Daoy (cell line): ENCODE measurements at places on chromosomes 12 and 14.

DNA sequence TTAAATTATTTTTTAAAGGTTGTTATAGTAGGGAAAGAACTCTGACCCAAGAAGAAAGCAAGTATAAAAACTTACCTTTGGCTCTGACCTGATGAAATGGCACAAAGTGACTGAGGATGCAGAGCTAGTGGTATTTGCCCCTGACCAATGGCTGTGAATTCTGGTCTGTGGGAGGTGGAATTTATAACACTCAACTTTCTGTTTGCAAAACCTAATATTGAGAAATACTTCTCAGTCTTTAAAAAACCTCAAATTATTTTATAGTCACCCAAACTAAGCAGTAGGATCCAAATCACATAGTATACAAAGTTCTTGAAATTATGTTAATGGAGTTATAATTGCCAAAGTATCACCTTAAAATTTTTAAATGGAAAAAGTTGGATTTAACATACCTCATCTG lies at the start of gene EPYC:
Gene EPYC, minus strand, starts transcription at position 101 of the 400 bp plus-strand sequence. CDS start 2,407 bp downstream, outside the sequence.
- no peak for DNase-seq

GRCh38 chr12:116982791-116983411 lies 72.2 kb downstream of the FBXW8 start:
- no peak for DNase-seq

- no peak for DNase-seq
Measured at GRCh38 chr14:79809849-79810612, 401.3 kb downstream of the DIO2 start.

DNA sequence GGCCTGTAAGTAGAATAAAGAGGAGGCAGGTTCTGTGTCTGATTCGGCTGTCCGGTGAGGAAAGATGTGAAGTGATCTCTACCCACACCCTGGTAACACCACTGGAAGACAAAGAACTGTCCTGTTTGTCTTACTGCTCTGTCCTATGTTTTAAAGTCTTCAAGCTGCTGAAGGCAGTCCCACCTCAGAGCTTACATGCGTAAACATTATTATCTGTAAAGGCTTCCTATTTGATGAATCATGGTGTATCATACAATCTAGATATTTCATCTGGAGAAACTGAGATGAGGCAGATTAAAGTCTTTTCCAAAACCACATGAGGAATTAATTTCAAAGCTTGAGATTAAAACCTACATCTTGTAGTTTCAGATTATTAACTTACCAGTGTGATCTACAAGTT lies 427.6 kb downstream of the ZFP36L1 start:
- peak; percentile 68 for DNase-seq

DNA sequence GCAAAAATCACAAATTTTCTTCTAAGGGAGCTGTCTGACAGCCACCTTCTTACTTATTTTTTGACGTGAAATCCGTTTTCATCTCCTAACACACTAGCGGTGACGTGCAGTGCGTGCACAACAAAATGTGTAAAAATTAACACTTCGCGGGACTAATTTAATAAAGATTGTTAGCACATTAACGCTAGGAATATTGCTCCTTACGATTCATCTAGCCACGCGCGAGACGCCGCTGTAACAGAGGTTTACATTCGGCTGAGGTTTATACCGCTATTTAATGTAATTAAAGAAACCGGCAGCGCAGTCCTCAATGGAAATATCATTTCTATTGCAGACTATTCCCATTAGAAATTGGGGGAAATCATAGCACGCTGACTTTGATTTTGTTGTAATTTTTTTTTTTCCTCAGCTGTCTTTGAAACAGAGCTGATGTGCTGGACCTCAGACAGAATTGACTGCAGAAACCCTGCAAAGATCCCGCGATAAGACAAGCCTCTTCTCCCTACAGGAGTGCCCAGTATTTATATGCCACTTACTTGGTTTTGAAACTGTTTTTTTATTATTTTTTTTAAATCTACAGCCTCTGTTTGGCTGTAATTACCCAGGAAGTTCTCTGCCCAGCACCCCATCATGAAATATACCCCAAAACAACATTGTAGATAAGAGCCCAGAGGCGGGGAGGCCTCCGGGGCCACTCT lies 31.2 kb downstream of the BCL11B start:
- DNase-seq: no peak

DNA sequence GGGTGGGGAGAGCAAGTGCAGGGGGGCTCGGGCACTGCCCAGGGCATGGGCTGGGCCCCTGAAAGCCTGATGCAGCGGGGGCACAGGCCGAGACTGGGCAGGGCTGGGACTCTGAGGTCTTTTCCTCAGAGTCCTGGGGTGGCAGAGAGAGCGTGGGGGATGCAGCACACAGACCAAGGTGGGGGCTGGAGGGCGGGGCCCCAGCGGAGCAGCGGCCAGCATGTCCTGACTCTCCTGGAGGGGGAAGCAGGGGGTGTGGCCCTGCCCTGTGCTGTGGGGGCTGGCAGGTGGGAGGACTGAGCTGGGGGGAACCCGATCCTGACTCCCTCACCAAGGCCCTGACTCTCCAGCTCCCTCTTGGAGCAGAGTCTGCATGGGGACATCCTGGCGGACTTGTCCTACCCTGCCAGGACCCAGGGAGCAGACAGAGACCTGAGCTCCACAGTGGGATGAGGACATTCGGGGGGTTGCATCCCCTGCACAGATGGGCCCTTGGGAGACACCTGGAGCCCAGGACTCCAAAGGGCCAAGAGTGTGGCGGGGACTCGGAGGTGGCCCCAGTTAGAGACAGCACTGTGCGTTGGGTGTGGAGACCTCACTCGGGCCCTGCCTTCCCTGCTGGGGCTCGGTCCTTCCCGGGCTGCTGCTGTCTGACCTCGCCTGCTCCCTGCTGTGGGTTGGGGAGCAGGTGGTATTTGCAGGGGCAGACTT lies 326.1 kb downstream of the TMEM121 start:
- DNase-seq: no peak

GRCh38 chr12:48690990-48691389 lies 9.0 kb upstream of the KANSL2 start:
- no peak for DNase-seq

DNA sequence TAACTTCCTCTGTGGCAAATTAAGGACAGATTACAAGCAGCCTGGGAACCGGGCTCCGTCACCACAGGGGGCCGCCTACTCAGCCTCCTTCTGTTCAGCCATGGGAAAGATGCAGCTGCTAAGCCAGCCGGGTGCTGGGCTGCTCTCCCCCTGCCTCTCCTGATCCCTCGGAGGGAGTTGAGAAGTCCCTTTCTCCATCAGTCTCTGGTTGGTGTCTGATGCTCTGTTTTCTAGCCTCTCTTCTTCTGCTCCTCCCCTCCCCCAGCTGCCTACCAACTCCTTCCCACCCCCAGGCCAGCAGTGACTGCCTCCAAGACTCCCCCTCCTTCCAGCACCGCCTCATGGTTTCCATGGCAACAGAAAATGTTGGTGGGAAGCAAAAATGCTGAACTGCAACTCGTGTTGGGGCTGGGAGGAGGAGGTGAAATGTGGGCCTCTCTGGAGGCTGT lies 486.7 kb downstream of the APAF1 start:
- peak; percentile 50 for DNase-seq

DNA sequence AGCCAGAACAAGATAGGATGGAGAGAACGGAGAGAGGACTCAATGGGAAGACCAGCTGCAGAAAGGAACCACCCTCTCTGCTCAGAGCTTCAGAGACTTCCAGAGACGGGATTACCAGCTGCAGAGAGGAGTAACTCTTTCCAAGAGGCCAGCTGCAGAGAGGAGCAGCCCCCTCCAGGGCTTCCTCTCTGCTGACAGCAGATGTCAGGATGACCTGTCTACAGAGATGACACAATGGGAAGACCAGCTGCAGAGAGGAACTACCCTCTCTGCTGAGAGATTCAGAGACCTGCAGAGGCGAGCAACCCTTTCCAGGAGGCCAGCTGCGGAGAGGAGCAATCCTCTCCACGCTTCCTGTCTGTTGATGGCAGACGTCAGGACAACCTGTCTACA lies 61.8 kb downstream of the KLRG1 start:
- DNase-seq: no peak

DNA sequence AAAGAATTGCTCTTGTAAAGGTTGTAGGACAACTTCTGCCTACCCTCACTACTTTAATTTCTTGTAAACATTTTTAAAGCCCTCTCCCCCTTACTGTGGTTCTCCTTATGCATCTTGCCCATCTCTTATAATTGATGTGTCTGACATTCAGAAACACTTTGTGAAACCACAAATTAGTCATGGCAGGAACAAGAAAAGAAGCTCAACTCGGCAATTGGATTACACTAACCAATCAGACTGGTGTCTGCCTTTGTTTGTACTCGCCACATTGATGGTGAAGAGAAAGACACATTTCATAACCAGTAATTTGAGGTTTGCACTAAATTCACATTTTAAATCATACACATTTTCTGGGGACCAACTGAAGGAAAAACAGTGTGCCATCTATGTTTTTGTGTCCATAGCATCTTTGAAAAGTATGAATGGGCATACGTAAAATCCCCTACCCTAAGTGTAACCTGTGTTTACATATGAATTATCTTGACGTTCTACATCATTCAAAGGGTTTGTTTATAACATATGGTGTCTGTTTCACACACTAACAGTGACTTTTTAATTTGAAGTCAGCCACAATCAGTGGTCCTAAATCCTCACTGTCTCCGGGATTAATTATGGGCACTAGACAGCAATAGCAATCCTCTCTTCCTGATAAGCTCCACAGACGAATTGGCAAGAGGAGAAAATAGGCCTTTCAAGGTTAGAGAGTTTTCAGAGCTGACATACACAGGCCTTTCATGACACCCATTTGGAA lies 49.9 kb downstream of the OTX2 start:
- DNase-seq: peak; percentile 29

DNA sequence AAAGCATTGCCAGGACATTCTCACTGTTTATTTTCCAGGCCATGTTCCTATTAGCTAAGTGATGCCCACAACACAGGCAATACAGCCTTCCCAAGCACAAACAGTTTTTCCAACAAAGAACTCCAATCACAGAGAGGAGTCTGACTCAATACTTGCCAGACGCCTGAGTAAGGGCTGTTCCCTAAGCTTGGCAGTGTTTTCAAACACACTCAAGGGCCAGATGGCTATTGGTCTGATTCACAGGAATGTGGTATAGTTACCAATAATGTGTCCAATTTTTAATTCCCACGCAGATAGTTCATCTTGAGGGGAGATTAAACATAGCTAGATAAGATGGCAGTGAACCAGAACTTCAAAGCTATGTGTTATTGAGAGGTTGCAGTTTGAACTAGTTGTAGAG lies 381.0 kb downstream of the SNAPC1 start:
- DNase-seq: peak; percentile 21

DNA sequence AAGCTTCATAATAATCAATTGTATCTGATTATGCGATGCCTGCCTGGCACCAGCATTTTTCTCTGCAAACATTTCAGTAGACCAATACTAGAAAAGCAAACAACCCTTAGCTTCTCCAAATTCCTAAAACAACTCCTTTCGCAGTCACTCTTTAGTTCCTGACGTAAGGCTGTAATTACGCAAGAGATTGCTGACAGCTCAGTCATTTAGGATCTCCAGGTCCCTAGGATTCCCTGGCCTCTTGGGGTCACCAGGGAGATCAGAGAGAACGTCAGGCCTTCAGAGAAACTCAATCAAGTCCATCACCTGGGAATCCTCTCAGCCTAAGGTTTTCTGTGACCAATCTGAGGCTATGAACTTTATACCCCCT lies 390.6 kb downstream of the PAWR start:
- no peak for DNase-seq

DNA sequence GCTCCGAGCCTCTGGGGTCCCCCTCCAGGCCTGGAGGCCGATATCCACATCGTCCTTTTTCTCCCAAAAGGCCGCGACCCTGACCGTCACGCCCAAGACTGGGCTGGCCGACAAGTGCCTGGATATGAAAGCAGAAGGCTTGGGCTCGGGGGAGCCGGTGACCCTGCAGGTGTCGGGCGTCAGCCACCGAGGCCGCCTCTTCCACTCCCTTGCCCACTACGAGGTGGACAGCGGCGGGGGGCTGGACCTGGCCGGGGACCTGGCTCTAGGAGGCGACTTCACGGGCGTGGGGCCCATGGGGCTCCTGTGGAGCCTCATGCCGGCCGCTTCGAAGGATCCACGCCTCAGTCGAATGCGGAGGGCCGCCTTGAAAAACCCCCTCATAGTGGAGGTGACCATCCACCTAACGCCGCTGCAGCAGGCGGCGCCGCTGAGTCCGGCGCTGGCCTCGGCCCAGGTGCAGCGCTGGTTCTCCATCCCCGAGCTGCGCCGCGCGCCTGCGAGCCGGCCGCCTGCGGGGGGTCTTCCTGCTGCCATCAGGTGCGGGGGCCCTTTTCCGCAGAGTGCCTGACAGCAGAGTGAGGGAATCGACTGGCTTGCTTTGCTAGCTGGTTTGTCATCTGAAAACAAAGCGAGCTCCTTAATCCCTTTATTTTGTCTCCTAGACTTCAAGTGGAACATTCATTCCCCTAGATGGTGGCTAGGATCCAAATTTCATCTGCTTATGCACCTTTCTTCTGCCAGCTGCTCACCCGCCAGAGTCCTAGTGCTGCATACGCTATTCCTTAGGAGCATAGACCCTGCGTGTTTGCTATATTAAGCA lies 10.6 kb upstream of the DNAL1 start:
- peak; percentile 29 for DNase-seq

- DNase-seq: no peak
Measured at GRCh38 chr12:2607881-2608607, 186.7 kb upstream of the FKBP4 start.

DNA sequence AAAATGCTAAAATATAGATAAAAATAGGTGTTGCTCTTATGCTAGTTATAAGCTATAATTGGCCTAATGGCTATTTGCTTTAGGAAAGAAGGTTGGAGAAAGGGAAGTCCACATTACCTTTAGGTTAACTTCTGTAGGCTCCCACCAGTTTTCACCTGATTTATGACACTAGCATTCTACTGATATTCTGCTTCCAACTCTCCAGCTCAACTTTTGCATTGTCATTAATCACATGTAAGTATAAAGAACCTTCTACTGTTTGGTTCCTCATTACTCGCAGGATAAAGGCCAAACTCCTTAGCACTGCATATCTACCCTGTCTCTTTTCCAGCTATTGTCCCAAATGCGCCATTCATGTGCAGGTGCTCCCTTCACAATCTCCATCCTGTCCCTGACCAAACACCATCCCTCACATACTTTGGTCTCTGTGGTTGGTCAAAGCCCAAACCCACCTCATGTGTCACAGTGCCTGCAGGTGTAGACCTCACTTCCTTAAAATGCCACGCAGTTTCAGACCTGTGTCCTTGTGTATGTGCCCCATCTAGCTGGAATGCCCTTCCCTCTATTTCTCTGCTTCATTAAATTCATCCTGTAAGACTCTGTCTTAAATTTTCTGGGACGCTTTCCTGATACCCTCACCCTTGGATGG lies 3.3 kb downstream of the DDHD1 start:
- DNase-seq: no peak

GRCh38 chr12:40152783-40153383 lies 47.0 kb upstream of the SLC2A13 start:
- peak; percentile 33 for DNase-seq

GRCh38 chr12:106950591-106950990 lies 5.1 kb upstream of the TMEM263 start:
- no peak for DNase-seq
